ENCODE measurements at places on chromosomes 3 and 15.
A peak's percentile ranks its signal among the peaks of the same experiment; 100 is the strongest.

- DNase-seq, result no peak
Measured at GRCh38 chr15:40232625-40233070, 6.2 kb upstream of the PAK6 start.

GRCh38 chr3:172752651-172753050 lies 2.1 kb downstream of the ECT2 start:
- DNase-seq, result no peak

- DNase-seq, result no peak
Measured at GRCh38 chr3:74839566-74839965, 225.1 kb upstream of the CNTN3 start.

GRCh38 chr3:2945121-2945520 lies 165.1 kb downstream of the IL5RA start:
- DNase-seq, result no peak

DNA sequence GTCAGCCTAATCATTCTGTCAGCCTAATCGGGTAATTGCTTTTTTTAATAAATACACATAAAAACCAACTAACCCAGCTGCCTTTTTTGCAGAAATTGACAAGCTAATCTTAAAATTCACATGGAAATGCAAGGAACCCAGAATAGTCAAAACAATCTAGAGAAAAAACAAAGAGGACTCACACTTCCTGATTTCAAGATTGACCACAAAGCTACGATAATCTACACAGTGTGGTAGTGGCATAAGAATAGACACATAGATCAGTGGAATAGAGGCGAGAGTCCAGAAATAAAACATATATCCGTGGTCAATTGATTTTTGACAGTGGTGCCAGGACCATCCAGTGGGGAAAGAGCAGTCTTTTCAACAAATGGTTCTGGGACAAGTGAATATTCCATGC lies 2.4 kb upstream of the C3orf20 start:
- no peak for DNase-seq

DNA sequence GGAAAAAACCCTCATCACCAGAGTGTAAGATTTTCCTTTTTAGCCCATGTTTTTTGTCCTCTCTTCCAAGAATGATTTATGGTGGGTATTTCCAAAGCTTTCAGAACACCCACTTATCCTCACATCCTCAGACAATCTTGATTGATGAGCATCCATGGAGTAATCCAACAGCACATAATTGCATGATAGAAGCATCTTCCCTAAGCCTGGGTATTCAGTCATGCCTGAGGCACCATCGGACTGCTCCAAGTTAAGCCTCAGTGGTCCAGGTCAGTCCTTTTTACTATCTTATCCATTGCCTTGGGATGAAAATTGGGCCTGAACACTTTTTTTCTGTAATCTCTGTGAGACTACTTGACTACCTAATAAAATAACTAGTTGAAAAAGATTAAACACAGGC lies 676.0 kb upstream of the SEMA6D start:
- DNase-seq, result no peak

DNA sequence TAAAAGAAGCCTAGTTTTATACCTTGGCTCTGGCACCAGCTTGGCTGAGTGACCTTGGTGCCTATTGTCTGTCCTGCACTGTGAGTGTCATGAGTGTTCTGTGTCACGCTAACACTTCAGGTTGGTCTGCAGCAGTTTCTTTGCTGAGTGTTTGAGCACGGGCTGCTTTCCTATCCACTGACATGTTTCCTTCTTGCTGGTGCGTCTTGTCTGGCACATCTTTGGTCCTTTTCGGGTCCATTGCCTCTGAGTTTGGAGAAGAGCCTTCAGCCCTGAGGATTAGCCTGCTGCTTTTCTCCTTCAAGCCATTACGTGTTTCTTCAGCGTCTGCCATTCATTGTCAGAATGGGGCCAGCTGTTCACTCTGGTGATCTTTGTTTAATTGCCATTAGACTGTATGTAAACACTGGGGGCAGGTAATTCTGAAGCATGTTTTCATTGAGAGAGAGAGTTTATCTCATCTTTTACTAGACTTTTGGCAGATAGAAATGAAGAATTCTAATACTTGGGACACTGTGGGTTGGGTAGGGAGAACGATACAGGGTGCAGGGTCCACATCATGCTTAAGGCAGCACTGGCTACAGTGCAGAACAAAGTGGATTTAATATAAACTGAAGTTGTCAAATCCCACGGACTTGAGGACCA lies 55.5 kb downstream of the LRRC28 start:
- DNase-seq, result no peak

- no peak for DNase-seq
Measured at GRCh38 chr15:39502082-39502447, 78.8 kb upstream of the THBS1 start.

DNA sequence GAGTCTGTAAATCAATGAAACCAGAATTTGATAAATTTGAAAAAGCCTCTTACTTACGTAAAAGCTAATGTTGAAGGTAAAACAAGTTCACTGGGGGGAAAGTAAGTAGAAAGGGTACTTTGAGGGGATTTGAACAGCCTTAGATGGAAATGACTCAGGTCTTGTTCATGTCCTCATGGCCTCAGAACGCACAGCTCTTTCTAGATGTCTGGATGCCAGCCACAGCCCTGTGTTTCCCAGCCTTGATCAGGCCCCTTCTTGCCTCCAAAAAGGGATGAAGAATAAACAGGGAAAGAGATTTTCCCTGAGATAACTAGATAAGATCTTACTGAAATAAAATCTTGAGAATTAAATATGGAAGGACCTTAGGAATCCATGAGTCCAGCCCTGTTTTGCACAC lies 237.1 kb upstream of the GOLGA6L4 start:
- no peak for DNase-seq

- DNase-seq, result no peak
Measured at GRCh38 chr3:151346292-151346691, 16.9 kb upstream of the P2RY13 start.

- DNase-seq, result no peak
Measured at GRCh38 chr3:194379651-194380050, 10.1 kb upstream of the LRRC15 start.

DNA sequence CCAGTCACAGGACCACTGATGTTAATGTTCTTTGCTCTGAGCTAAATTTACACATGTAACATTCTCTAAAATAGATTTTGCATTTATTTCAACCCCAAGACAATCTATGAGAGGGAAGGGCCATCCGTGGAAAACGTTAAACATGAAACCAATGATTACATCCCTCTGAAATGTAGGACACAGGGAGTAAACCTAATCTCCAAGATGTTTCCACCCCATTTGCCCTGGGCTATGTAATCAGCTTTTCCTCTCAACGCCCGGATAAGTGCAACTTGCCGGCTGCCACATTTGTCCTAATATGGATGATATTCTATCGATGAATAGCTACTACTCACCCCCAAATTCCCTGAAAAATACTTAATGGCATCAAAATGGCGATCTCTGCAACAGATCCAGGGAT lies 6.4 kb upstream of the FMN1 start:
- DNase-seq, result no peak

GRCh38 chr3:116000311-116000710 lies 377.0 kb downstream of the GAP43 start:
- no peak for DNase-seq

- DNase-seq, result peak; percentile 22
Measured at GRCh38 chr3:105367063-105367405, 325 bp downstream of the ALCAM start.

- DNase-seq, result no peak
Measured at GRCh38 chr3:50356553-50356952, 2.8 kb downstream of the TMEM115 start.

DNA sequence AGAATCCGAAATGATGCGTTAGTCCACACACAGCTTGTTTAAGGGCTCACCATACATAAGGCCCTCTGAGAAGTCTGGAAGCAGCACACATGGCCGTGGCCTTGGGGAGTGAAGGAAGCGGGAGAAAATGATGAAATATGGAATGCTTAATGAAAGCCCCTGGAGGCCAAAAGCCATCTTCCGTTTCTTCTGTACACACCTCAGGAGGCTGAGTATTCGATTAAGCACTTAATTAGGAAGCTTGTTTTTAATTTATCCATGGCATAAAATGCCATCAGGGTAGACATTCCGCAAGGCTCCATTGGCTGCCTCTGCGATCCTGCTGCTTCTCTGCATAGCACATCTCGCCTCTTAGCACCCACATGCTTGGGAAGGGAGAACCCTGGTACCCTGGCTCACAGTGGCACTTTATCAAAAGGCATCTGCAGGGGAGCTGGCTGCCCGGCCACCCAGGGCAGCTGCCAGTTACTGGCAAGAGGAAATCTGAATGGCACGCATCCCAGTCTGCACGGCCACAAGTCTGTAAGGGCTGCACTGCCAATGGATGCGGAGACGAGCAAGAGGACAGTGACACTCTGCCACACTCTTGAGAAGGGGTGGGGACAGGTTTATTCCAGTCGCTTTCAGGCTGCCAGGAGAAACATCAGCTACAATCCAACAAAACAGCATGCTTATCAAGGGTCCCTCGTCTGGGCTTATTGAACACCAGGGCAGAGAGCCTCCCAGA lies 356.2 kb downstream of the OCA2 start:
- DNase-seq, result no peak

Measured in T follicular helper cell (primary cell).